ENCODE measurements at places on chromosomes 6 and 20.

DNA sequence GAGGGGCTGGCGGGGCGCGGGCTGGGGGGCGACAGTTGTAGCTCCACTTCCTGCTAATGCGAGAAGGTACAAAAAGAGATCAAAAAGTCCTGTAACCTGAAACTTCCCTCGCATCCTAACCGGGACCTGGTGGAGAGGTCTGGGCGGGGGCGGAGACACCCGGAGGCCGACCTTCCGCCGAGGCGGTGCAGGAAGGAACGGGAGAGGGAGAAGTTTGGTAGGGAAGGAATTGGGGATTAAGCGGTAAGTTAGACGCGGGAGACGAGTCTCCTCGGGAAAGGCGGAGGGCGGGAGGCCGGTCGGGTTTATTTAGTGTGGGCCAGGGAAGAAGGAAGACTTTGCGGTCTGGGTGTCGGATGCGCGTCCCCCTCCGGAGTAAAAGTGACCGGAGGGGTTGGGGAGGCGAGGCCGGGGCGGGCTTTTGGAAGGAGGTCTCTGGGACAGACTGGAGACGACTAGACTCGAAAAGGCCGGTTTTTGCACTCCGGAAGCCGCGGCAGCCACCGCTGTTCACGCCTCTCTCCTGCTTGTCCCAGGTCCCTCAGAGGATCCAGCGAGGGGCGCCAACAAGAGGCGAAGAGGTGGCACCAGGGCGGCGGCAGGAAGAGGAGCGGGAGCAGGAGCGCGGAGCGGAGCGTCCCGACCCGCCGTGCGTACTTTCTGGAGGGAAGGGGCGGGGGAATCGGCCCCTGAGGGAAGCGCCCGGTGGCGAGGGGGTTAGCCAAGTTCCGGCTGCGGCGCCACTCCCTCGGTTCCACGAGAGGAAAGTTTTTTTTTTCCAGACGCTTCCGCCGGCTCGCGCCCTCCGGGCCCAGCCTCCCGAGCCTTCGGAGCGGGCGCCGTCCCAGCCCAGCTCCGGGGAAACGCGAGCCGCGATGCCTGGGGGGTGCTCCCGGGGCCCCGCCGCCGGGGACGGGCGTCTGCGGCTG is 734 bp downstream of the TPBG start:
- peak; percentile 76 for DNase-seq

GRCh38 chr6:107735906-107736635 is 88.0 kb downstream of the SCML4 start:
- DNase-seq = no peak

DNA sequence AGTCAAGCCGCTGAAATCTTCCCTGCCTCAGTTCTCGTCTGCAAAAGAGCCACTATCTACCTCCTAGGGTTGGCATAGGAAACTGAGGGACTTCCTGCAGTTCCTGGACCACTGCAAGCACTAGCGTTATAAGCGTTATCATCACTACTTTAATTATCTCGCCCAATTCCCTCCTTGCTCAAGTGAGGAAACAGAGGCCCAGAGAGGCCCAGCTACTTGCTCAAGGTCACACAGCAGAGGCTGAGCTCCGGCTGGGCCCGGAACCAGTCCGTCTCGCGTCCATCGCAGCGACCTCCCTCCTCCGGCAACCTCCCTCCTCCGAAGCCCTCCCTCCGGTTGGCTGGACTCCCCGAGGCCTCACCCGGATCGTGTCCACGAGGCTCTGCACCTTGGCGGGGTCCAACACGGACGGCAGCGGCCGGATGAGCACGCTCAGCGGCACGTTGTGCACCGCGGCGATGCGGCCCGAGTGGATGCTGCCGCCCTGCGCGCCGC is 338 bp downstream of the SRXN1 start:
- peak; percentile 53 for DNase-seq

DNA sequence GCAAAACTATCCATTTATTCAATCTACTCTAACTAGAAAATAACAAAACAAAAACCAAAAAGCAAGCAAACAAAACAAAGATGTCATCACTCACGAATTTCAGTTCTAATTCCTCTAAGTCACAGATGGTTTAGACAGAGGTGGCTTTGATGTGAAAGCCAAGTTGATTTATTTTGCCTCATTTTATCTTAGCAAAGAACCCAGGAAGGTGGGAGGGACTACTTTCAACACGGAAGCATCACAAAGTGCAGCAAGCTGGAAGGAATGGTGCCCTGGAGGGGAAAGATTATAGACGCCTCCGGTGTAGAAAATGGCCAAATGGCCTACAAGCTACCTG is 88.4 kb downstream of the LAMP5 start:
- DNase-seq = no peak

GRCh38 chr20:41032271-41032670 is 3.6 kb downstream of the TOP1 start:
- peak; percentile 32 for DNase-seq

DNA sequence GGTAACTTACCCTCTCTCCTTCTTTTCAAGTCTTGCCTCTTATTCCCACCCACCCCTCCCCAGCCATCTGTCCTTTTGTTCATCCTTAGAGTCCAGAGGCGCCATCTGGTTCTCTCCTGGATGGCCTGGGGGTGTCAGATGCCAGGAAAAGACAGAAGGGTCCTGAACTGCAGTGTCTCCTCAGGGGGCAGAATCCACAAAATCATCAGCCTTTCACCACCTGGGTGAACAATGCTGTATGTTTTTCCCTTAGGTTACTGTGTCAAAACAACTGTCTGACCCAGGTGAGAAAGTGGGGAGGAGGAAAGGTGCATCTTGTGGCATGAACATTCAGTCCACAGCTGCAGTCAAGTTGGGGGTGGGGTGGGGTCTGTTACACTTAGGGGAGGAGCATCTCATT is 47.9 kb upstream of the FYN start:
- DNase-seq = no peak

GRCh38 chr6:127695108-127695507 is 118.1 kb downstream of the C6orf58 start:
- no peak for DNase-seq

GRCh38 chr6:90770778-90771177 is 183.9 kb upstream of the MAP3K7 start:
- DNase-seq = no peak

DNA sequence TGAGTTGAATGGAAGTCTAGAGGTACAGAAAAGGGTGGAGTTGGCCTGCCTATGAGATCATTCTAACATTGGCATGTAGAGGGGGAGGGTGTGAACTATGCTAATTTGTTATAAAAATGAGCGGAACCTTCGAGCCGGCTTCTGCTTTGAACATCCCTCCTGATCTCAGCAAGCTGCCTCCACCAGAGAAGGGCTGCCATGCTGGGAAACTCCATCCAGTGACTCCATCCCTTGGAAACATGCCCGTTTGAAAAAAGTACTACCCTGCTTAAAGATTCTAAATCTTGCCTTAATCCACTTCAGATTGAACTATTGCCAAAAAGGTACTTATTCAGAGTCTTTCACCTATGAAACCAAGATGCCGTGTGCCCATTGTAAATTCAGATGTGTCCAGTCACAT is 43.6 kb upstream of the TMEM170B start:
- DNase-seq = peak; percentile 9

DNA sequence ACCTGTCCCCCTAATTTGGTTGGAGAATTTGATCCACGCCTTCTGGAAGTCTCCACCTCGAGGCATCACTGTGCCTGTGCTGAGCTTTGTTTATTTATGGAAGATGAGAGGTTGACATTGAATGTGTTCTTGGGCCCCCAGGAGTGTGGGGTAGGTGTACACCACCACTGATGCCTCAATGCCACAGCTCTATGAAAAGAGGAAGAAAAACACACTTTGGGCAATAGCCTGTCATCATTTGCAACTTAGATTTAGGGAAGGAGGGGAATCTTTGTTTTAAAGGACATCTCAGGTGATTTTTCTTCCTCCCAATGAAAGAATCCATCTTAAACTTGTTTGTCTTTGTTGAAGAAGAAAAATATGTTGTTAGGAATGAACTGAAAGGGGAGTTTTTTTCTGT is 42.6 kb downstream of the TBC1D7 start:
- DNase-seq = no peak

GRCh38 chr6:26017632-26017966 is 55.0 kb downstream of the TRIM38 start:
- DNase-seq = peak; percentile 93

Data from EH (cell line).